Adrenal gland (tissue), 19 donors: ENCODE measurements at places on chromosomes 6 and 20.

GRCh38 chr6:28002161-28002560, 45.1 kb downstream of the OR2B6 start:
- DNase-seq, result no peak

DNA sequence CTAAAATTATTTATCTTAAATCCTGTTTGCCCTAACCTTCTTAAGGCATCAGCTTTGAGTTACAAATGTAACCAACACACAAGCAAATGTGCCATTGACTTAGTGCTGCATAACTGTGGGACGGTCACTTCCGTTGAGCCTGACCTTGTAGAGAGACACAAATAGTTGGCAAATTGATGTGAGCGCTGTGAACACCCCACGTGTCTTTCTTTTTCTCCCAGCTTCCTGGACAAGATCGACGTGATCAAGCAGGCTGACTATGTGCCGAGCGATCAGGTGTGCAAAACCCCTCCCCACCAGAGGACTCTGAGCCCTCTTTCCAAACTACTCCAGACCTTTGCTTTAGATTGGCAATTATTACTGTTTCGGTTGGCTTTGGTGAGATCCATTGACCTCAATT, 56.4 kb downstream of the GNAS start:
- no peak for DNase-seq

- DNase-seq, result no peak
These were observed 9.7 kb downstream of the PLTP start for GRCh38 chr20:45902199-45902701.

- DNase-seq, result no peak
These were observed 223.6 kb downstream of the ANKRD60 start for GRCh38 chr20:58004900-58005299.

DNA sequence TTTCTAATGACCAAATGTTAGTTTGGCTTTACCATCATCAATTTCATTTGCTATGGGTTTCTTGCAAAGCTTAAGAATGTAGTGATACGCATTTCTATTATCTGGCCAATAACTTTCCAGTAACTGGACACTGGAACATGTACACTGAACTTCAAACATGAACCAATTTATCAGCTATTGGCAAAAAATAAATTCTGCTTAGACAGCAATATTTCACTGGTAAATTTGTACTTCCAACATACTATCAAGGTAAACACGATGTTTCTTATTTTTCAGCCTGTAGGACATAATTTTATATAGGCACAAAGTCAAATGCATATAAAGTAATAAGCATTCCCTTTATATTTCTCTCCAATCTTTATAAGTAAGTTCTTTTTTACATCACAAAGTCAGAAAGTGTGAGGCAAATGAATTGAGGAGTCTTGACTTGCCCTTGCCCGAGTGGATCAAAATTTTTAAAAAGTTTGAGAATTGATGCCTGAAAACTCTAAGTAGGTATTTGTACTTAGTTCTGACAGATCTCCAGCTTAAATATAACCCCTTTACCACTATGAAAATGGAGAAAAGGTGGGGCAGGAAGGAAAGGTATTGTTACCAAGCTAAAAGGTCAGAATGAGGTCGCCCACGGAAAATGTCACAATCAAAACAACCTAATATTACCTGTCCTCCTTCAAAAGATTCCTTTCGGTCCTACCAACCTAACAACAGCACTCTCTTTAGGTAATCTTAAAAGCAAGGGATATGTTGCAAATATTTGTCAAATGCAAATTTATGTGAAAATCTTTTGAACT, 41.3 kb downstream of the STK38 start:
- no peak for DNase-seq

DNA sequence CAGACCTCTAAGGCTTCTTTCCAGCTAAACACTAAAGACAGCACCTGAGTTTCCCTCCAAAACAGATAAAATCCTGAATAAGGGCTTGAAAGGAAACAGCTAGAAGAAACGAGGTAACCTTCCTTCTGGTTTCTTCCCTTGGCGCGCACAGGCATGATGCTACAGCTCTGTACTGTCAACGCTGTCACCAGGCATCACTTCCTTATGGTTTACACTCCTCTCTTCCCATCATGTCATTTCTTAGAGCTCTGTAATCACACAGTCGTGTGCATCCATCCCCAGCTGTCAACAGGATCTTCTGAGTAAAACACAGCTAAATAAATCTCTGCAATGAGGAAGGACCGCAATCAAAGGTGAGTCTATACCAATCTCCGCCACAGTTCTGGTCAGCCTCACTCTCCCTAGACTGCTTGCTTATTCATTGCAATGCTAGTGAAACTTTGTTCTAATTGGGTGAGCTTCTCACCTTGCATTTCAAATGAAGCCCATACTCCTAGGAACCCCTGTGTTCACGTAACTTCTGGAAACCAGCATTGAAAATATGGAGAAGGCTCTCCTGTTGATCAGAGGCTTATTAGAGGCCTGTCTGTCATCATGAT, 162.6 kb upstream of the DTNBP1 start:
- no peak for DNase-seq

DNA sequence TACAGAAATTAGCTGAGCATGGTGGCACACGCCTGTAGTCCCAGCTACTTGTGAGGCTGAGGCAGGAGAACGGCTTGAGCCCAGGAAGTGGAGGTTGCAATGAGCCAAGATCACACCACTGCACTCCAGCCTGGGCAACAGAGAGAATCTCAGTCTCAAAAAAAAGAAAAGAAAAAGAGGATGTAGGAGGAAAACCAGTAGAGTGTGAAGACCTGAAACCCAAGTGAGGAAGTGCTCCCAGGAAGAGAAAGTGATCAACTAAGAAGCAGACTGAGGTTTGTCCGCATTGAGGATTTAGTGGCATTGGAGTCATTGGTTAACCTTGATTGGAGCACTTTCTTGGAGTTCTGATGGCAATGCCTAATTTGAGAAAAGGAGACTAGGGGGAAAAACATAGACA, 20.6 kb upstream of the TASP1 start:
- no peak for DNase-seq

DNA sequence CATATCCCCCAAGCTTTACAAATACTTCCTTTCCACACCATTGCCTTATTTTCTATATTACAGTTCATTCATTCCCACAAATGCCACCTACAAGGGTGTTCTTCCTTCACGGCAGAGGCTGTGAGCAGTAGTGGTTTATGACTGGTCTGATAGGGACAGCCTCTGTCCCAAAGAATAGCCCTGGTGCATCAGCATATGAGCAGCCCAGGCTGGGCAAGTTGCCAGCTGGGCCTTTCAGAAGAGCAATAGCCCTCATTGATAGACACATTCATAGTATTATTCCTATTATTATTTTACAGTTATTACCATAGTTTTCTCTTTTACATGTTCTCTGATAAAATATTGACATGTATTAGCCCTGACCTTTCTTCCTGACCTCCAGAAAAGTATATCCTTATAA, 149.9 kb downstream of the MMS22L start:
- DNase-seq, result peak; percentile 15

GRCh38 chr6:161204866-161205557, 68.8 kb downstream of the AGPAT4 start:
- DNase-seq, result no peak

- DNase-seq, result no peak
These were observed 439.0 kb upstream of the CDH4 start for GRCh38 chr20:60813066-60813465.

GRCh38 chr6:36320475-36320874, 16.2 kb downstream of the BNIP5 start:
- DNase-seq, result no peak

DNA sequence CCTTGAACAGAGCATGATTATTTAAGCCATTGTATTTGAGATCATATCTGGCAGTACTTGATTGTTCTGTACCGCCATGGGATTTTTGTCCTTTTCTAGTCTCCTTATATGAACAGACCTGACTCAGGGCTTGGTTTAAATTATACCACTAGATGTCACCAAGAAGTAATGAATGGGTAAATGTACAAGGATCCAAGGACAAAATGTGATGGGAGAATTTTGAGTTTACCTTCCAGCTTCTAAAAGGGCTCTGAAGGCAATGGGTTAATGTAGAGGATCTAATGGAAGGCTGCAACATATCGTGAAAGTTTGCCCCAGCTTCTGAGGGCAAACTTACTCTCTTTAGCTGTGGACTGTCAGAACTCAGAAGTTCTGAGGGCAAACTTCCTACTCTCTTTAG, 12.0 kb downstream of the RNF8 start:
- DNase-seq, result no peak

DNA sequence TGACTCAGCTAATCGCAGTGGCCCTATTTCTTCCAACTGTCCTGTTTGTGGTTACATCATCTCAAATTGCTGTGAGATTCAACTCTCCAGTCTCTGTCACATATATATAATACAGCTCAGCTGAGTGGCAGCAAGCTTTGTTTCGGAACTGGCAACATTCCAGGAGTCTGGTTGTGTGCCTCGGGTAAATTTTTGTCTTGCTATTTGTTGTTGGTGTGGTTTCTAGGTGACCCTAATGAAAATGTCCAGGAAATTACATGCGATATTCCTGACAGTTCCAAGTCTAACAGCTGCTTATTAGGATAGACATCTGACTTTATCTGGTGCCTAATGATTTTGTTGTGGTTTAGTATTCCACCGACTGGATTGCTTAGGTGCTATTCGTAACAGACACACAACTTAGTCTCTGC, 581.8 kb downstream of the CD109 start:
- DNase-seq, result no peak

DNA sequence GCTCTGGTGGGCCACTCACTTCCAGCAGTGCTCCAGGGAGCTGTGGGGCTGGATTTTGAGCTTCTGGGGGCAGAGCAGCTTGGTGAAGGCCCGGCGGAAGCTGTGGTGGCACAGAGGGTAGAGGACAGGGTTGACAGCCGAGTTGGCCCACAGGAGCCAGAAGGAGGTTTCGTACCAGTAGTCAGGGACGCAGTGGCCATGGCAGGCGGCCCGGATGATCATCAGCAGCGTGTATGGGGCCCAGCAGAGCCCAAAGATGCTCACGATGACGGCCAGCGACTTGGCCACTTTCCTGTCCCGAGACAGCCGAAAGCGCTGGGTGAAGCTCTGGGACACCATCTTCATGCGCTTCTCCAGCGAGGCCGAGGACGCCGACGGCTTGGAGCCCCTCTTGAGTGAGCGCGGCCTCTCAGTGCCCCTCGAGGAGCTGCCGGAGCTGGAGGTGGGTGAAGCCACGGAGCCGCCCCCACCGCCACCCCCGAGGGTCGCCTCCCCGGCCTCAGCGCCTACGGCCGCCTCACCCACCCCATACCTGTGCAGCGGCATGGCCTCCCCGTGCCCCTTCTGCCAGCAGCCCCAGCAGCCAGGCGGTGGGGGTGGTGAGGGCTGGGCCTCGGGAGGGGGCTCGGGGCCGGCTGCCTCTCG, 4.0 kb downstream of the HRH3 start:
- DNase-seq, result no peak

DNA sequence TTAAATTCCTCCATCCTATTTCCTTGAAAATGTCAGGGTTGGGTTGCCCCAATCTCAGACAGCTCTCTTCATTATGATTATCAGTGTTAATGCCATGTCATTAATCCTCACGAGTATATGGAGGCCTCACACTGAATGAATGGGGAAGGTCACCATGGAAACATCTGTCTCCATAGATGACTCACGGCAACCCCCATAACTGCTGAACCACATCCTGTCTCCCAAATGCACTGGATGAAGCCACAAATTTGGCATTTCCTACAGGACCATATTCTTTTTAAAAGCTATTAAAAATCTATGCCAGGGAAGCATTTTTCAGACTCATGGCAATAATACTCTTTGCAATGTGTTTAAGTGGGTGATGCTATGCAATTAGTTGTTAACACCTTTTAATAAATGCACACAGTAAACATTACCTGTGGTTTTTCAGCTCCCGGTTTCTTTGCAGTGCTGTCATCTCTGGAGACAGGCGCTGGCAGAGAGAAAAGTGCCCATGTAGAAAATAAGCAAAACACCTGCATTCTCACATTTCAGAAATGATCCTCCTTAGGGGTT, 80.1 kb upstream of the PTPRK start:
- DNase-seq, result no peak

- DNase-seq, result no peak
These were observed 505.8 kb upstream of the MARCKS start for GRCh38 chr6:113351173-113351834.

DNA sequence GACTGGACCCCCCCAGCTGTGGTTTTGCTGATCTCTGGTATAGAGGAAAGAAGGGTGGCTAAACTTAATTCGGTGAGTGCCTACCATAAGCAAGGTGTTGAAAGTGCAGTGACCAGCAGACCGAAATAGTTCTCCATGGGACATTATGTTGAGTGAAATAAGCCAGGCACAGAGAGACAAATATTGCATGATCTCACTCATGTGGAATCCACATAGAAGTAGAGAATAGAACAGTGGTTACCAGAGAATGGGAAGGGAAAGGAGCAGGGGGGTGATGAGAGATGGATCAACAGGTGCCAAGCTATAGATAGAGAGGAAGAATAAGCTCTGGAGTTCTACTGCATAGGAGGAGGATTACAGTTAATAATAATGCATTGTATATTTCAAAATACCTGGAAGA, 9.7 kb upstream of the GCNT2 start:
- no peak for DNase-seq

DNA sequence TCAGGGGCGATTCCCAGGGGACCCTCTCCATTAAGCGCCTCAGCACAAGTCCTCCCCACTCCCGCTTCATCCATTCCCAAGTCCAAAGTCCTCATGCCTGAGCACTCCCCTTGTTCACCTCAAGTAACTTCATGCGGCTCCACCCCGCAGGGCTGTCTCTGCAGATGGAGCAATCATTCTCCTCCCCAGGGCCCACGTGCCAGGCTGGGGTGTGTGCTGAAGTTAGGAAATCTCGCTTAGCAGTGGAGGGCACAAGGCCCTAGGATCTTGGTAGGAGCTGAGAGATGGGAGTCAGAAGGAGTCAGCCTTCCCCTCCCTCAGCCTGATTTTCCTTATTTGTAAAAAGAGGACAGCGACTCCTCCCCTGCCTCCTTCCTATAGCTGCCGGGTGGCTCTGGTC, 3.5 kb downstream of the TGM3 start:
- peak; percentile 40 for DNase-seq

DNA sequence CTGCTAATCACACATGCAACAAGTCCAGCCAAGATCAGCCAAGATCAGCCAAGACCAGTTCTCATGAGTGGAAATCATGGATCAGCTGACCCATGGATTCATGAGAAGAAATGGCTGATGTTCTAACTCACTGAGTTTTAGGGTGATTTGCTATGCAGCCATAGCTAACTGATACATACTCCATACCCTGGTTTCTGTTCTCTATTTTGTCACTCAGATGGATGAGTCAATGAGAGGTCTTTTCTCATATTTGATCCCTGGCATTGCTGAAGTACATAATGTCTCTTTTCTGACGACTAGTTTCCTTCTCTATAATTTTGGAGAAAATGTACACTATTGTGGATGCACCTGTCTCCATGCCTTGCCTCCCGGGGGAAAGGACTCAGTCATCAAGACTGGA, 118.4 kb upstream of the LY86 start:
- no peak for DNase-seq

- DNase-seq, result no peak
These were observed 15.6 kb downstream of the SPATA2 start for GRCh38 chr20:49899541-49900383.

DNA sequence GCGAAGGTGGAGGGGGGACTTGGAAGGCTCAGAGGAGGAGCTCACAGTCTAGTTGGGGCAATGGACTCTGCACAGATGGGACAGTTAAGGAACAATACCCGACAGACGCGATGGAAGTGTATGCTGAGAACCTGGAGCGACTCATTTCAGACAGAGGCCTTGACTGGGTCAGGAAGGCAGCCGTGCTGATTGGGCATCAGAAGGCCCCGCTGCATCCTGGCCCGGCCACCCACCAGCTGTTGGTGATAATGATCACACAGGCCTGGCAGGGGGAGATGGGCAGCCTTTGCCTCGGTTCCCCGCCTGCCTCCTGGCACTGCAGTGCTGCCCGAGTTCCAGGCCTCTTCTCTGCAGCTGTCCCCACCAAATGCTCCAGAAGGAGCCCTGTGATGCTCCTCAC, 62.4 kb downstream of the MDGA1 start:
- no peak for DNase-seq
